ENCODE measurements at places on chromosomes 5 and 9.

GRCh38 chr9:81861644-81862043 is 66.6 kb upstream of the SPATA31D4 start:
- no peak for DNase-seq

DNA sequence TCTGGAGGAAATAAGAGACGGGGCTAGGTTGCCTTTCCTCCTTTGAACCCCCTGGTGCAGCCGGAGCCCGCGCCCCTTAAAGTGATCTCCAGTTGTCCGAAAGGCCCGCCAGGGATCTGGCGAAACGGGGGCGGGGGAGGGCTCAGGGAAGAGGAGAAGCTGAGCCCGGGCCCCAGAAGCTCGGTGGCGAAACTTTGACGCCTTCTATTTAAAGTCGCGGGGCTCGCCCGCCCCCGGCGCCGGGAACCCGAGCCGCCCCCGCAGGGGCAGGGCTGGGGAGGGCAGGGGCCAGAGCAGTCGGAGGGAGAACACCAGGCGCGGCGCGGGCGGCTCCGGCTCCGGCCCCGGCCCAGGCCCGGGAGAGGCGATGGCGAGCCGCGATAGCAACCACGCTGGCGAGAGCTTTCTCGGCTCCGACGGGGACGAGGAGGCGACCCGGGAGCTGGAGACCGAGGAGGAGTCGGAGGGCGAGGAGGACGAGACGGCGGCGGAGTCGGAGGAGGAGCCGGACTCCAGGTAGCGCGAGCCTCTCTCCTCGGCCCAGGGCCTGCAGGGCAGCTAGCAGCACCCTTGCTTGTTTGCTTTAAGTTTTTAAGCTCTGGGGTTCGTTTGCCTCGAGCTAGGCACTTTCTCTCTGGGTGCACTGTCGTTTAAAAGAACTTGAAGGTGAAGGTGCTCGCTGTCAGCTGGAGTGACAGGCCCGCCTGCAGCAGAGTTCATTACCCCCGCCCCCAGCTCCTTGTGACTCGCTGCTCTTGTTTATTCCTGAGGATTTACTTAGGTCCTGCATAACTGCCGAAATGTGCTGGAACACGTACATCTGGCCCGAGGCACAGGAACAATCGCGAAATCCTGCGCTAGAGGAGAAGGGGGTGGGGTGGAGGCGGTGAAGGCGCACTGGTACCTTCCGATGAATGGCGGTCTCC is at the start of gene CMYA5:
Gene CMYA5 (plus strand): TSS at position 296 of the 926 bp plus-strand sequence. CDS start 72 bp downstream, at position 368.
- DNase-seq: peak; percentile 24

DNA sequence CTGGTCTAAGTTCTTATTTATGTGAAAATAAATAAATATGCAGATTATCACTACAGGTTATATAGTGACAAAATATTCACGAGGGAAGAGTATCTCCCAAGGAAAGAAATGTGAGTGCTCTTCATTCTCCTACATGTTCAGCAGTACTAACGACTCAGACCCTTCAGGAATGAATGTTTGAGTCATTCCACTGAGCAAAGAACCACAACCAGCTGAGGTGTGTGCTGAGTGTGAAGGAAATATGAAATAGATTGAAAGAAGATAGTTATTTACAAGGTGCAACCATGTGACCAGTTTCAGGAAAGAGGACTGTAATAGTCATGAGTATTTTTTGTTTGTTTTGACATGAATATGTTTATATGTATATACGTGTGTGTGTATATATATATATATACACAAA is 228.7 kb downstream of the TUSC1 start:
- DNase-seq: no peak

DNA sequence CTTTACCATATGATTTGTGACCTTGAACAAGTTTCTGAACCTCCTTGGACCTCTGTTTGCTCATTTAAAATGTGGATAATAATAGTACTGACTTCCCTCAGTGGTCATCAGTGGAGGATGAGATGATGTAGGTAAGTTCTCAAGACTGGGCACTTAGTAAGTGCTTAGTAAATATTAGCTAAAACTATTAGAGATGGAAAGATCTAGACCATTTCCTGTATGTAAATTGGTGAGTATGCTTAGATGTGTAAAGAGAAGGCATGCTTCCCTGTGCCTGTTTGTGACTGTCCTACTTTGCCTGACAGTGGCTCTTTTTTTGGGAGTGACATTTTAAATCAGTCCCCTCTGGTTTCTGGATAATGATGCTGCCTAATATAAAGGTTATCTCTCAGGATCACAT is 288.1 kb downstream of the GABRB2 start:
- DNase-seq: no peak

- DNase-seq: no peak
Observed at GRCh38 chr9:14318934-14319580, 5.1 kb upstream of the NFIB start.

DNA sequence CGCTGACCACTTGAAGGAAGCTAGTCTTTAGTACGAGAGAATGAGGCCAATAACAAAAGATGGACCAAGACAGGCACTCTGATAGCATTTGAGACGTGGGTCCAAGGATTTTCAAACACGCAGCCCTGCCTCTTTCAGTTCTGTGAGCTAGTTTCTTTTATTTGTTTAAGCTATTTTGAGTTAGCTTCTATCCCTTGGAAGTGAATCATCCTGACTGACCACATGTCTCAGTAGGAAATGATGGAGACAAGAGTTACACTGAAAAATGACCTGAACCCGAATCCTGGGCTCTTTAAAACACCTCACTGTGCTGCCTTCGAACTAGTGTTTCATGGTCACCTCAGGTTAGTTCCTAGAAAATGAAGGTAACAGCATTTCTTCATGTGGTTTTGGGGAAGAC is 9.9 kb downstream of the TEK start:
- no peak for DNase-seq

GRCh38 chr5:176561259-176561658 is 12.1 kb downstream of the CDHR2 start:
- no peak for DNase-seq

- no peak for DNase-seq
Observed at GRCh38 chr5:115531787-115532367, 12.7 kb downstream of the FEM1C start.

GRCh38 chr9:78898234-78898633 is 601.3 kb downstream of the PSAT1 start:
- no peak for DNase-seq

DNA sequence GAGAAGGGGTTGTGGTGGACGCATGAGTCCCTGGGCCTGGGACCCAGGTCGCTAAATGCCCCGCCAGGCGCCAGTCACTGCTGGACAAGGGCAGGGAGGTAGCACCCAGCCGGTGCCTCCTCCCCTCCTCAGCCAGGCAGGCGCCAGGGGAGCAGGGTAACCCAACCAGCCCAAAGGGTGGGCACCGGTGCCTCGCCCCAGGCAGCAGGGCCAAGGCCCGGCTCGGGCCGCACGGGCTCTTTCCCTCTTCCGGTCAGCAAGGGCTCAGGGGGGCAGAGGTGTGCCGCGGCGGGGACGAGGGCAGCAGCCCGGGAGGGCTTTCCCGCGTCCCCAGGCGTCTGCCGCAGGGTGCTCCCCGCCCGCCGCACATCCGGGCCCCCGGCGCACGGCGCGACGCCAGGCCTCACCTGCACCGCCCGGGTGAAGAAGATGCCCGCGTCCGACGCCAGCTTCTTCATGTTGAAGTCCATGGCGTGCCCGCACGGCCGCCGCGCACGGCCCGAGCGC is 393 bp downstream of the SH3GLB2 start:
- no peak for DNase-seq

GRCh38 chr9:77883846-77884771 is 147.5 kb downstream of the GNAQ start:
- DNase-seq: no peak
